Fibroblast of gingiva (primary cell): ENCODE measurements at places on chromosomes 12 and 14.

DNA sequence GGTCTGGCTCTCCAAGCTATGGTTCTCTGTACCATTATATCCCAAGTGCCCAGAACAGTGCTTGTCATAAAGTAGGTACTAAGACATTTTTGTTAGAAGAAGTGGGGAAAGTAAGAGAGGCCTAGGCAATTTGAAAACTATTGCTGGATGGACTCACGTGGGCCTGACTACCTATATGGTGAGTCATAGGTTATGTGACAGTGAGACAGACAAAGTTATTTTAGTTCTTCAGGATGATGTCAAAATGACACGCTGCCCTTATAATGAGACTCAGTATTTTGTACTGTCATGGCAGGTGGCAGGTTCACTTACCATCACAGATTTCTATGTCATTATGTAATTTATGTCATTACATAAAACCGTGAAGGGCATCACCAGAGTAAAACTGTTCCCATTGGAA is 53.1 kb downstream of the PARP11 start:
- DNase-seq, result peak; percentile 4

- no peak for DNase-seq
Measured at GRCh38 chr12:52795694-52796428, at the start of gene KRT3. KRT3 (minus strand) TSS chr12:52796117; CDS start chr12:52796042, 75 bp downstream.

DNA sequence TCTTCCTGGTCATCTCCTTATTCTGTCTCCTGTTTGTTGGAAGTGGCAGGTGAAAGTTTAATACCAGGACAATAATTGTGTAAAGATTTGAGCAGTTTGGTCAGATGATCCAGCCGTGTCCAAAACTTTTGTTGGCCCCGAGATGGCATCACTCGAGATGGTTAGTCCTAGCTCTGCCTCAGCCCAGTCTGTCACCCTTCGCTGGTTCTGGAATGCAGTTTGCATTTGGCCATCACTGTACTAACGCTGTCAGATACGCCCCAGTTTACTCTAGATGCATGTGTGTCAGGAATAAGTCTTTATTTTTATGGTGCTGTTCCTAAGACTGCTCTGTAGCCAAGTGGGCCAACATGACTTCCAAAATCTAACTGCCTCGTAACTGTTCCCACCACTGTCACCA is 79.6 kb downstream of the MOK start:
- DNase-seq, result no peak

- no peak for DNase-seq
Measured at GRCh38 chr14:80350707-80351106, 139.4 kb upstream of the DIO2 start.

DNA sequence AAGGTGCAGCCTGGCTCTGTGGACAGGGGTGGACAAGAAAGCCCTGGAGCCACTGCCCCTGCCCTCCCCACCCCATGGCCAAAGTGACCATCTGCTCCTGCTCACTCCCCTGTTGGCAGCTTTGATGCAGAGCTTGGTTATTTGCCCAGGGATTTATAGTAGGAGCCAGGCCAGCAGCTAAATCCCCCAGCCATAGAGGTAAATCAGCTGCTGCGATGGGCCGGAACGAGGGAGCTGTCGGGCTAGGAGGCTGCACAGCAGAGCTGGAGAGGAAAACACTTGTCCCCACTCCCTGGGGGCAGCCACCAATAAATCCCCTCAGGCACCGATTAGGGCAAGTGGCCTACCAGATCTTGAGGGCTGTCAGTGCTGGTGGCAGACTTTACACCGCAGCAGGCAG is 26.0 kb downstream of the SMUG1 start:
- no peak for DNase-seq

- DNase-seq, result no peak
Measured at GRCh38 chr12:120959111-120959878, 19.0 kb upstream of the HNF1A start.

GRCh38 chr12:48977290-48978281 is 536 bp upstream of the WNT1 start:
- no peak for DNase-seq

DNA sequence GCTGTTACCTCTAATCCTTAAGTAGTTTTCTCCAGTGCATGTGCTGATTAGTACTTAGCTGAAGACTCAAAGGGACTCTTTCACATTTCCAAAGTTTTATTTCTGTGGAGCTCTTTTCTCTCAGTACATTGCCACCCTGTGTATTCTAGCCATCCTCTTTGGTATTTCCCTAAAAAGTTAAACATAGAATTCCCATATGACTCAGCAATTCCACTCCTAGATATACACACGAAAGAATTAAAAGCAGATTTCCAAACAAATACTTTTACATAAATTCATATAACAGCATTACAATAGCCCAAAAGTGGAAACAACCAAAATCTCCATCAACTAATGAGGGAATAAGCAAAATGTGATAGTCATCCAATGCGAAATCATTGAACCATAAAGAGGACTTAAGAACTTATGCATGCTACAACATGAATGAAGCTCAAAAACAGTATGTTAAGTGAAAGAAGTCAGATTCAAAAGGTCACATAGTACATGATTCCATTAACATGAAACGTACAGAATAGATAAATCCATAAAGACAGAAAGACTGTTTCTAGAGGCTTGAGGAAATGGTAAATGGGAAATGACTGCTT is 9.0 kb upstream of the NOVA1 start:
- peak; percentile 62 for DNase-seq

- DNase-seq, result no peak
Measured at GRCh38 chr12:92462049-92462448, 240.7 kb upstream of the PLEKHG7 start.

DNA sequence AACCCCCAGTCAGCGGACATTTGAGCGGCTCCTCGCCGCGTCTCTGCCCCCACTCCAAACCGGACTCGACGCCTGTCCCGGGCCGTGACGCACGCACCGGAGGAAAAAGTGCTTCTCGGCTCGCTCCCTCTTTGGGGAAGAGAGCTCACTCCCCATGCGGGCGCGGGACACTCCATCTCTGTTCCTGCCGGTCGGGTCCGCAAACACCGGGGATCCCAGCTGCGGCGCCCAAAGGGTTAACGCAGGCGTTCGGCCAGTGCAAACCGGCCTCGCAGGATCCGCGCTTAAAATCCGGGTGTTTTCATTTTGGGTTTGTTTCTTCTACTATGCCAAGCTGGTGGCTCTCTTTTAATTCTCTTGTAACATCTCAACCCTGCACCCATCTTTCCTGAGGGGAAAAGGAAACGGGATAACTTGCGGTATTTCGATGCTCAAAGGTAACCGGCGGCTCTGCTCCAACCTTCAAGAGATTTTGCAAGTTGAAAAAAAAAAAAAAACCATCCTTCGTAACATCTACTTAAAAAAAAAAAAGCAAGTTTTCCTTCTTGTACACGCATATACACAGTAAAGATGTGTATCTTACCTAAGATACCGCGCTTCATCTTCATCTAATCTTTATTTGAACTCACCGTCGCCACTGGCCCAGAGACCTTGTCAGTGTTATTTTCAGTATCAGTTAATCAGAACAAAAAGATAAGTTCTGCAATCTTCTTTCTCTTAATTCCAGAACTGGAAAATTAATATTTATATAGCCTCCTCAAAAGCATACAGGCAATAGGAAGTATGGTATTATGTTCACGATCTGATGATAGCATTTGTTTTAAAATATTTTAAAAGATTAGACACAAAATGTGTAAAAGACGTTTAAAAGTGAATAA is 1.6 kb upstream of the ATP2B1 start:
- DNase-seq, result no peak

GRCh38 chr14:33567023-33567728 is 383.7 kb downstream of the EGLN3 start:
- DNase-seq, result no peak

- DNase-seq, result no peak
Measured at GRCh38 chr14:71734076-71734475, 198.2 kb upstream of the RGS6 start.

GRCh38 chr12:102343361-102344121 is 136.8 kb downstream of the IGF1 start:
- DNase-seq, result no peak

- DNase-seq, result peak; percentile 85
Measured at GRCh38 chr12:104197264-104197663, 18.3 kb upstream of the TXNRD1 start.

DNA sequence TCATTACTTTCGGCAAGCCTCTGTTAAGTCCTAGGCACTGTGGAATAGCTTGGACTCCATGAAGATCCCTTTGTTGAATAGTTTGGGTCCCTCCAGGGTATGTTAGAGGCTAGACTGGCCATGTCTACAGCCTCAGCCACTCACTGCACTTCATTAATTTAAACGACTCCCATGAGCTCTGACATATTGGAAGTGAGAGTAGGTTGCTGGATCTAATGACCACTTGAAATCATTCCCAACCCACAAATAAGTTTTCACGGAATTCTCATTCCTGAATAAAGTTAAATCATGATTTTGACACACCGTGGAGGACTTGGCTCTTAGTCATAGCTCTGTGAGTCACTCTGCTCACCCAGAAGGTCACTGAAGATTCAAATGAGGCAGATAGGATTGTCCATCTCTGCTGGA is 21.4 kb upstream of the APPL2 start:
- peak; percentile 56 for DNase-seq

DNA sequence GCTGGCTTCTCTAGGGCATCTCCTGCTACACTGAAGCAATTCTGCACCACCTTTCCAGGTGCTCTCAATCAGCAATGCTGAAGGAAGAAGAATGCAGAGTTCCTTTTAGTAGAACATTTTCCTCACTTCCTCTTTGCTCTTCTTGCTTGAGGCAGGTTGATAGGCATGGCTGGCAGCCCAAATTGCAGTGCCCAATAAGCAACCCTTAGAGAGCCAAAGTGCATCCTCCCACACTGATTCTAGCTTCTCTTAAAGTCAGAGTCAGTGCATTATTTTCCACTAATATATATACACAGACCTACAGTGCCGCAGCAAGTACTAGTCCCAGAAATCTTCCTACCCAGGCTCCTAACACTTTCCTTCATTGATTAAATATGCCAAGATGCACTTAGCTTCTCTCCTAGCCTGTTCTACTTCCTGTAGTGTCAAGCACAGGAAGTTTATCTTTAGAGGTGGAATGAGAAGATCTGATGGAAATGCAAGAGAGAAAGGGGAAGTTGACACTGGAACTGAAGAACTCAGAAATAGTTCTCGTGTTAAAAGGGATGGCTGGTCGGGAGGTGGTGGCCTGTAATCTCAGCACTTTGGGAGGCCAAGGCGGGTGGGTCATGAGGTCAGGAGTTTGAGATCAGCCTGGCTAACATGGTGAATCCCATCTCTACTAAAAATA is 132.7 kb downstream of the SSPN start:
- DNase-seq, result no peak

DNA sequence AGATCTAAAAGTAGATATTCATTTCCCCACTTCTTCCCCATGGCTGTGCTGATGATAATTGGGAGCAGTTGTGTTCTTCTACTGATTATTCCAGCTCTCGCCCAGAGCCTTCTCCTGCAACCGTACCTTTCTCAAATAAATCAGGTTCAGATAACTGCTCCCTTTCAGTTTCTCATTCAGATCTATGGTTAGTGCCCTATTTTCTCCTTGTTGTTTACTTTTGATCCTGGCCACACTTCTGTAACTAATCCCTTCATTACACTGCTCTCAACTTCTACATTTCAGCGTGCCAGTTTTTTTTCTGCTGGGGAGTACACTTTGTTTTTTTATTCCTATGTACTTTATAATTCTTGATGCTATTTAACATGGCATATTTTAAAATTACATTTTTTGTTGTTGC is 2.8 kb upstream of the STRAP start:
- DNase-seq, result no peak
